ENCODE measurements at places on chromosomes 5 and 9. TPM values are rescaled to one million over a fixed set of nuclear protein-coding genes. Genes with fewer than 3 reads are reported as not detected.
A peak's percentile ranks its signal among the peaks of the same experiment; 100 is the strongest.

PCDHGA3 gene
- total RNA-seq = 1.7 TPM

TXNDC8 gene
- not detected for total RNA-seq

TTLL11 gene
- 2.0 TPM for total RNA-seq

MEGF10 gene
- total RNA-seq = not detected

CDH6 gene
- 232 TPM for total RNA-seq

RNF183 gene
- not detected for total RNA-seq

FOXD4L5 gene
- total RNA-seq = under 0.01 TPM

TRIO gene
- 487 TPM for total RNA-seq

CCDC192 gene
- not detected for total RNA-seq

TEK gene
- 10.8 TPM for total RNA-seq

ANKRD34B gene
- not detected for total RNA-seq

PCDHGA7 gene
- total RNA-seq = 3.3 TPM

CMBL gene
- 5.0 TPM for total RNA-seq

PKN3 gene
- total RNA-seq = 1.6 TPM

PCDHGC4 gene
- 1.6 TPM for total RNA-seq

FAM219A gene
- total RNA-seq = 4.8 TPM

FBLL1 gene
- 0.18 TPM for total RNA-seq

OSMR gene
- total RNA-seq = 38.9 TPM

GRCh38 chr9:31471010-31471409 lies 913.4 kb upstream of the ACO1 start:
- no peak for DNase-seq

- no peak for DNase-seq
Observed at GRCh38 chr9:89058906-89059305, 67.6 kb downstream of the S1PR3 start.

- DNase-seq = peak; percentile 18
Observed at GRCh38 chr5:18393565-18394442, 759.5 kb downstream of the TAF11L14 start.

- DNase-seq = no peak
Observed at GRCh38 chr9:3189113-3189861, 336.5 kb downstream of the RFX3 start.

GRCh38 chr5:139088024-139088423 lies 110.1 kb downstream of the SIL1 start:
- DNase-seq = peak; percentile 20

GRCh38 chr9:88085476-88085875 lies 52.8 kb downstream of the SPATA31C2 start:
- DNase-seq = no peak

- DNase-seq = no peak
Observed at GRCh38 chr5:41955432-41956024, 30.4 kb downstream of the FBXO4 start.

- DNase-seq = no peak
Observed at GRCh38 chr5:56540266-56540665, 275.1 kb upstream of the MAP3K1 start.

DNA sequence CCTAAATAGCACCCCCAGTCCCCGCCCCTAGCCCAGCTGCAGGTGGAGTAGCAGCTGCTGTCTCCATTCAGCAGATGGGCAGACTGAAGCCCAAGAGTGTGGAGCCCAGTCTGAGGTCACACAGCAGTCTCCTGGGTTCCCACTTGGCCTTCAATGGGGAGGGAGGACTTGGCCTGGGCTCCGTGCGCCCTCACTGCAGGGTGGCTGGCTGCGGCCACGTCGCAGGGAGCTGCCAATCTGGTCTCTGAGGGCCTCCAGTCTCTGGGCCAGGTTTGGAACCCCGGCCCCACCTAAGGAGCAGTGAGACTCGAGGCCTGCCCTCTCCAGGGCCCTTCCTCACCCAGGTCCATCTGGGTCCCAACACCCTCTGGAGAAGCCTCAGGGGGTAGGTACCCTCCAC lies 7.4 kb downstream of the KIF12 start:
- no peak for DNase-seq

DNA sequence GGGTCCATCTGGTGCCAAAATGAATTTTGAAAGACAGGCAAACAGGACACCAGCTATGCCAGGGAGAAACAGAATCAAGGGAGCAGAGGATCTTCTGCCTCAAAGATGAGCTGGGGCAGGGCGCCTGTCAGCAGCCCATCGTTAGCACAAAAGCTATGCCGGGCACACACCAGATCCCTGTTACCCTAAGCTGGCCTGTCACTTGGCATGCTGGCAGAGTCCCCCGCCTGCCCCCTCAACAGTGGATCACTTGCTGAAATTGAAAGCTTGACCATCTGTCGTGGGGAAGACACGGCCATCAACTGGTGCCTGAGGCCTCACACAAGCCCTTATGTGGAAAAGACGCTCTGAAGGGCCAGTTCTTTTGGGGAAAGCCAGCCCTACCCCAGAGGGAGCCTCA lies 256.4 kb downstream of the EBF1 start:
- DNase-seq = no peak

DNA sequence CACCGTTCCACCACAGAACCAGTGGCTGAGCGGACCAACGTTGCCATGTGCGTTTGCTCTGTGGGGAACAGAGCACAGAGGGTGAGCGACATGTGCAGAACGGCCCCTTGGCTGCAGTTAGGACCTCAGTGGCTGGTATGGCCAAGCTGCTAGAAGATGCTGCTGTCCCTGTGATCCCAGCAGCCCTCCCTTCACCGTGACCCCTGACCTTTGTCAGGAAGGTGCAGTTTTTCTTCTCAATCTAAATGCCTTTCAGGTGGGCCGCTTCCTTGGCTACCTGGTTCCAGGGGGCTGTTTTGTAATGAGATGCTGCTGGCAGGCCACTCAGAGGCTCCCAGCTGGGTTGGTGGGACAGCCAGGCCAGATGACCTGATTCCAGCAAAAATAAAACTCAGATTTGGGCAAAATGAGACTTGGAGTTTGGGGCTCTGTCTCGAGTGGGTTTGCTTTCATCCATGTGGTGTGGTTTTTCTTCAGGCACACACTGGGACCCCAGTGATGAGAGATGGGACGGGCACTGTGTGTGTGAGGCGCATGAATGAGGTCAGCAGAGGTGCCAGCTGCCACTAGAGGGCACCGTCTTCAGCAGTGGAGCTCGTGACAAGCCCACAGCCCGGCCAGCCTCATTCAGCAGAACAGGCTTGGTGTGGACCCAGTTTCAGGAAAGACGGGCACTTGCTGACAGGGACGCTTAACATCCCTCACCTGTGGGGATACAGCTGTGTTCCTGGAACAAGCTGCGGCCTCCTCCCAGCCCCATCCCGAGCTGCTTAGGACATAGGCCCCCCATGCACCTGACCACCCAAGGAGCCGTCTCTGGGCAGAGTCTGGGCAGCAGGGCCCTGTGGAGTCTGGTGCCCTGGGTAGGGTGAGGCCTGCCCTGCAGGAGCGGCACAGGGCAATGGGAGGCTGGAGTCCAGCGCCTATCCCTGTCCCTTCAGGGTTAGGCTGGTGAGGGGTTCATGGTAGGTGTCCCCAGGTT lies 4.1 kb downstream of the MRPS2 start:
- peak; percentile 52 for DNase-seq

GRCh38 chr5:140347360-140347759 lies 957 bp upstream of the HBEGF start:
- DNase-seq = no peak

- DNase-seq = no peak
Observed at GRCh38 chr9:88820055-88820454, 171.2 kb upstream of the S1PR3 start.

DNA sequence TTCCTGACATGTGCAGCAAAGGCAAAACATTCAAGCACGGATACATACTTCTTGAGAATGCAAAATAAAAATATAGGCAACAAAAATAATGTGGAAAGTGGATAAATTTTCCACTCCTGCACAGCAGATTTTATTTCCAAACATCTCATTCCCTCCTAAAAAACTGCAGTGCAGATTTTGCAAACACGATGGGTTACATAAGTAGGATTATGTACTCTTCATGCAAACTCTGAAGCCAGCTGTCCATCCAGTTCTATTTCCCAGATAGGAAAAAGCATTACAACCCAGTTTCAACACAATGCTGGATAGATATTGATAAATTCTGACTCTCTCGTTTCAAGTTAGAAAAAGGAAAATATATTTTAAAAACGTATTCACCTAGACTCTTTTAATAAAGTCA lies 52.7 kb upstream of the CCNG1 start:
- DNase-seq = no peak

- no peak for DNase-seq
Observed at GRCh38 chr5:72154076-72154756, 46.9 kb downstream of the MAP1B start.

DNA sequence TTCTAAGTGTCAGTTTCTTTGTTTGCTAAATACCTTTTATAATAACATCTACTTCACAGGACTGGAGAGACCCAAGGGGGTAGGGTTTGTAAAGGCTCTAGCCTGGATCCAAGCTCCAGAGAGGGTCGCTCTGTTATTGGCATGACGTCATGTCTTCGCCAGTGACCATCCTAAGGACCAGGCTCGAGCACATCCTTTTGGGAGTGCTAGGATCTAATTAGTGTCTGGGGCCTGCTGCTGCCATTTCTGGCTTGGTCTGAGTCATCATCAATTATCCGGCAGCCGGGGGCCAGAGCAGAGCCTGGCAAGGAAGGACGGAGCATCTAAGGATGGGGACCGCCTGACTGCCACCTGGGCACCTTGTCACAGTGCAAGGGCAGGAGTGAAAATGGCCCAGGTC lies 153.0 kb downstream of the NSG2 start:
- DNase-seq = no peak

GRCh38 chr9:24041160-24041690 lies 215.2 kb upstream of the ELAVL2 start:
- no peak for DNase-seq

DNA sequence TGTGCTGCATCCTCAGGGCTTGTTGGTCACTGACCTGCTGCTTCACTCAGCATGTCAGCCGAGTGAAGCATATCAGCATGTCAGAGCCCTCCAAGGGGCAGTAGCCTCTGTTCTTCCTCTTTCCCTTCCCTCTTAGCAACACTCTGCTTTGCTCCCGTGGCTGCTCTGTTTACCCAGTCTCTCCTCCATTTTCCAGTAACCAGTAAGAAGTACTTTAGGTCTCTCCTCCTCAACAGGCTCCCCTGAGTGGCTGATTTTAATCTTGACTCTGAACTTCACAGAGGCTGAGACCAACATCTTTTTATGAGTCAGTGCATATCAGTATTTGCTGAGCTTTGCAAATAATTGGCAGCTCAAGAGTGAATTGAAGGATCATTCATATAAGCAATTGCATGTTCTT lies 18.6 kb upstream of the ADRB2 start:
- no peak for DNase-seq

DNA sequence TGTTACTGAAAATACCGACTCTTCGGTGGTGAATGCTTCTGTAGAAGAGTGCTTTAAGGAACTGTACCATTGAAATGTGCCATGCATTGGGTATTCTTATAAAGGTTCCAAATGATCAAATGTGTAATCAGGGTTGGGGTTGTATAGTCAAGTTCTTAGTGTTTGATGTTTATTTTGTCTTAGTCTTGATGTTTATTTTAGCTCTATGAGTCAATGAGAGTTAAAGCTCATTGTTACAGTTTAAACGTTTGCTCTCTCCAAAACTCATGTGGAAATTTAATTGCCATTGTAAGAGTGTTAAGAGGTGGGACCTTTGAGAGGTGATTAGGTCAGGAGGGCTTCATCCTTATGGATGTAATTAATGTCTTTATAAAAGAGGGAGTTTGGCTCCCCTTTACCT lies 153.0 kb downstream of the FER start:
- peak; percentile 61 for DNase-seq

DNA sequence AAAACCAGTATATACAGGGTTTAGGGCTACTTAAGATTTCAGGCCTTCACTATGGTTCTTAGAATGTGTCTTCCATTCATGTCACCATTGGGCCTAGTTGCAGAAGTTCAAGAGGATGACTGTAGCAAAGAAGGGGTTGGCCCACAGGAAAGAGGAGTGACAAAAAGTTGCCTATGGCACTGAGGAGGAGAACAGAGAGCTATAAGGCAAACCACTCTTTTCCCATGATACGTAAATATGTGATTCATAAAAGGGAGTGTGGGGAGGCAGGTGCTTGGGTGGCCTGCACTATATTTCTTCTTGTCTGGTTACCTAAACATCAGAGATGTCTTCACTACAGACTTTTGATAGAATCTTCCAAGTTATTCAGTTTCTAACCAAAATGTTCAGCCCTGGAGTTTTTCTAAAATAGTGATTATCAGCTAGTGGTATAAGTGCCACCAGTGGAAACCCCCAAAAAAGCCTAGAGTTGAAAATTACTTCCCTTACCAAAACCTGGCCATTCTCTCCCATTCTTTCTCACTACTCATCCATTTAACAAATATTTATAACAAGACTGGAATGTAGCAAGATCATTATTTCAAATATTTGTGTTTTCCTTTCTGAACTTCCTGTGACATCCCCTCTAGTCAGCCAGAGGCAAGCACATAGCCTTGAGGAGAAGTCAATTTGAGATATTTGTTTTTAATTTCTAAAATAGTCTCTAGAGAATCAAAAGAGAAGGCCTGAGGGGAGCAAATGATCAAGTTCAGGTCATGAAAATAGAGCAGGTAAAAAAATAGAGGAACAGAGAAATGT lies 367.4 kb downstream of the EFNA5 start:
- DNase-seq = no peak

- no peak for DNase-seq
Observed at GRCh38 chr5:3352711-3353110, 242.9 kb upstream of the IRX1 start.

- no peak for DNase-seq
Observed at GRCh38 chr9:107648153-107648715, 158.7 kb upstream of the KLF4 start.

Data from IMR-90 (cell line).